ENCODE measurements at places on chromosomes 6 and 20.

DNA sequence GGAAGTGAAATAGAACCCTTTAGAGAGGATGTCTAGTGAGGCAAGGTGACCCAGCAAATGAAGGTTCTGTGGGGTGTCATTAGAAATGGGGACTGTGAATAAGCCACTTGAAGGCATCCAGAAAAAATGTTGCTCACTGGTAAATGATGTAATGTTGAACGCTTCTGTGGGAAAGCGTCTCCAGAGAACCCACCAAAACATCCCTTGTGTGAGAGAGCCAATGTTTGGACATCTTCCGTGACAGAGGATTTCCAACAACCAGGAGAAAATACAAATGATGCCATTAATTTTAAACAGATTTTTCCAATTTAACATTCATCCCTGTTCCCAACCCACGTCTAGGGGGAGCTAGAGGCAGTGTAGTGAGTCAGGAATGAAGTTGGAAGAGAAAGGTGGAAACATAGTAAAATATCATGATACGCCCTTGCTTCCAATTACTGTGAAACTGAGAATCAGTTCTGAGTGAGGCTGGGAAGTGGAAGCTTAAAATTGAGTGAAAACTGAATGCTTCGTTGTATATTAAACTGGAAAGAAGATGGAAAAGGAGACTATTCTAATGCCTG, 584.2 kb downstream of the CD109 start:
- no peak for DNase-seq

DNA sequence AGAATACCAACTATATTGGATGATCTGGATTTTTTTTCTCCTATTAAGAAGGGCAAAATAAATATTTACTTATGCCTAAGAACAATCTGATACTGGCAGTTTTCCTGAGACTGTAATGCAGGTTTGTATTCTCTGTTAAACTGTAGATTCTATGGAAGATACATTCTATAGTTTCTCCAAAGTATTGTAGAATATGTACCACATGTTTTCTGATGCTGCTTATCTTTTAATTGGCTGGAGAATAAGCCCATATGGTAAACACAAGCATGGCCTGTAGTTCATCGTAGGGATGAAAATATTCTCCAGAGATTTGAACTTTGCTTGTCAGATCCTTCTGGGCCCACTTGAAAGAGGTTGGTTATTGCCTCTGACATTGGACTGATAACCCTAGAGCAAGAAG, 99.1 kb downstream of the CENPW start:
- DNase-seq, result no peak

GRCh38 chr6:32107406-32107805, 1.7 kb downstream of the TNXB start:
- DNase-seq, result no peak

DNA sequence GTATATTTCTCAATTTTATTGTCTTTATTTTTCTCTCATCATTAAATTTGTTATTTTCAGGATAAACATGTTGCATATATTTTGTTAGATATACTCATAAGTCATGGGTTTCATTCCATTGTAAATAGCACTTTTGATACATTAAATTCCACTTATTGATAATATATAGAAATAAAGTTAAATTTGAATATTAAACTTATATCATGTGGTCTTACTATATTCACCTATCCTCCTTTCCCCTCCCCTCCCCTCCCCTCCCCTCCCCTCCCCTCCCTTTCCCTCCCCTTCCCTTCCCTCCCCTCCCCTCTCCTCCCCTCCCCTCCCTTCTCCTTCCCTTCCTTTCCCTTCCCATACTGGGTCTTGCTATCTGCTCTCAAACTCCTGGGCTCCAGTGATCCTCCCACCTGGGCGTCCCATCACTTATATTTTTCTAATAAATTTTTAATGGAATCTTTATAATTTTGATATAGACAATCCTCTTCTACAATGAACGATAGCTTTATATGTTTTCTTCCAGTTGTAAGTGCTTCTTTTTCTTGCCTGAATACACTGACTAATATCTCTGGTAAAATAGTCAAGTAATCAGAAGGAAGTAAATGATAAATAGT, 692.4 kb downstream of the C6orf118 start:
- no peak for DNase-seq

DNA sequence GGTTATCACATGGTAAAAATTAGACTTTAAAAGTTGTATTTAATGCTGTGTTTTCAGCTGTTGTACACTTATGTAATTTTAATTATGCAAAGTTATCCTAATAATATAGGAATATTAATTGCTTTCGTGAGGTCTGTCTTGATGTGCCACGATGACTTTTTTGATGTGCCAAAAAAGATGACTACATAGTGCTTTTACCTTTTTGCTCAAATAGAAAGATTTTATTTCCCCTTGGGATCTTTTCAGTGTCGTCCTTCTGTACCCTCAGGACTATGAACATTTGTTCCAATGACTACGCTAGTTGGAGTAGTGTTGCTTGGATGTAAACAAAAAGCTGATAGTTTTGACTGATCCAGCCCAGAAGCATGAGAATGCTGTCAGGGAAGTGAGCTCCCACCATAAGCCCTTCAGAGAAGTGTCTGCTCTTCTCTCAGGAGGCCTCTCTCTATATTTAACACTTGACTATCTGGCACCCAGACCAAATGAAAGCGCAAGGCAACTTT, 1.2 kb upstream of the CD164 start:
- DNase-seq, result no peak

- no peak for DNase-seq
Observed at GRCh38 chr6:40108736-40109135, 174.5 kb upstream of the MOCS1 start.
